ENCODE measurements at places on chromosomes 1 and 21.

- no peak for DNase-seq
These were observed 41.2 kb upstream of the KLF17 start for GRCh38 chr1:44077421-44077820.

DNA sequence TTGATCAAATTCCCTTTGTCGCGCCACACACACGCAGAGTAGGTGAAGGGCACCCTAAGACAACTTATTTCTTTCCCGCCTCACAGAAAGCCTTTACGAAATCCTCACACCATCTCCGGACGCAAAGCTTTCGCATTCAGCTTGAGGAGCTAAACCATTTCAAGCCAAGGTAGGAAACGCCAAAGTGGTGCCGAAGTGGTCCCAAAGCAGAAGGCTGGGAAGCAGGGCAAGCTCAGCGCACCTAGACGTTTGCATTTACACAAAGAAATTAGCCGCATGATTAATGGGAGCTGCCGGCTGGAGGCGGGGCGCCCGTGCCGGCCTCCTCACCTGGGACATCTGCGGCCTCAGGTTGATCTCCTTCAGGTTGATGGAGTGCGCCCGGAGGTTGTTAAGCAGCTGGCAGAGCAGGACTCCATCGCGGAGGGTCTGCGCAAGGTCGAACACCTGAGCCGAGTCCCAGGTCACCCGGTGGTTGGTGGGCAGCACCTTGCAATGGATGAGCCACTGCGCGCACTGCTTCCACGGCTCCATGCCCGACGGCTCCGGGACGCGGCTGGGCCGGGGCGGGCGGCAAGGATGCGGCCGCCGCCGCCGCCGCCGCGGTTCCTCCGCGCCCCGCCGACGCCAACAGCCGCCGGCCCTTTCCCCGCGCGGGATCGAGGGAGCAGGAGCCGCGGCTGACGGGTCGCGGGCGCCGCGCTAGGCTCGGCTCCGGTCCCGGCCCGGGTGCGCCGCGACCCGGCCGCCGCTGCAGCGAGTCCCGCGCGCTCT lies 457 bp downstream of the VAV3 start:
- peak; percentile 39 for DNase-seq

GRCh38 chr21:33110340-33110715 lies 40.4 kb downstream of the OLIG1 start:
- no peak for DNase-seq

DNA sequence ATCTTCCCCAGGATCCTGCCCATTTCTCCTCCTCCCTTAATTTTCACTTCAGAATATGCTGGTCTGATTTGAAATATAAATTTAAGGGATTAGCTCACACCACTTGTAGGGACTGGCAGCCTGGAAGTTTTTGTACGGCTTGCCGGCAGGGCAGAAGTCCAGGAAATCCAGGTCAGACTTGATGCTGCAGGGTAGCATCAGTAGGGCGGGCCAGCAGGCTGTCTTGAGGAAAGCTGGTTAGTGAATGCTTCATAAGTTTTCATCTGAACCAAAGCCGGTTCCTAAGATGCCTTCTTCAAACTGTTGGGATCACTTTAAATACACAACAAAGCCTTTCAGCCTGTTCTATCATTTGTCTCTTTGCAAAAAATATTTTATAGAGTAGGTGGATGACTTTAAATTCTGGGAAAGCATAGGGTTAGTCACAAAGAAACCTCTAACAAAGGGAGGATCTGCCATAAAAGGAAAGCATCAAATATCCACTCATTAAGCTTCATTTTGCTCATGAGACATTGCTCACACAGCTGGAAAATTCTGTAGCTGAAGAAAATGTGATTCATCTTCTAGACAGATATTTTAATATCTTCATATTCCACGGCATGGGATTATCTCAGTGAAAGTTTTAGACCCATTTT lies 90.7 kb upstream of the GFI1 start:
- DNase-seq, result no peak

GRCh38 chr1:160795951-160796383 lies at the start of gene LY9:
Gene LY9 (plus strand): TSS chr1:160796174. CDS start chr1:160796188, 14 bp downstream.
- DNase-seq, result peak; percentile 96

DNA sequence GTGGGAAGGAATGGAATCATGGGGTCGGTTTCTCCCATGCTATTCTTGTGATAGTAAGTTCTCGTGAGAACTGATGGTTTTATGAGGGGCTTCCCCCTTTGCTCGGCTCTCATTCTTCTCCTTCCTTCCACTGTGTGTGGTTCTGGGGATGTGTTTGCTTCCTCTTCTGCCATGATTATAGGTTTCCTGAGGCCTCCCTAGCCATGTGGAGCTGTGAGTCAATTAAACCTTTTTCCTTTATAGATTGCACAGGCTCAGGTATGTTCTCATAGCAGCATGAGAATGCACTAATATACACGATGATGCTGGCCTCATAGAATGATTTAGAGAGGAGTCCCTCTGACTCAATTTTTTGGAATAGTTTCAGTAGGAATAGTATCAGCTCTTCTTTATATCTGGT lies 195.4 kb upstream of the IVNS1ABP start:
- no peak for DNase-seq

GRCh38 chr1:224785040-224785328 lies 144.5 kb upstream of the DNAH14 start:
- DNase-seq, result no peak

DNA sequence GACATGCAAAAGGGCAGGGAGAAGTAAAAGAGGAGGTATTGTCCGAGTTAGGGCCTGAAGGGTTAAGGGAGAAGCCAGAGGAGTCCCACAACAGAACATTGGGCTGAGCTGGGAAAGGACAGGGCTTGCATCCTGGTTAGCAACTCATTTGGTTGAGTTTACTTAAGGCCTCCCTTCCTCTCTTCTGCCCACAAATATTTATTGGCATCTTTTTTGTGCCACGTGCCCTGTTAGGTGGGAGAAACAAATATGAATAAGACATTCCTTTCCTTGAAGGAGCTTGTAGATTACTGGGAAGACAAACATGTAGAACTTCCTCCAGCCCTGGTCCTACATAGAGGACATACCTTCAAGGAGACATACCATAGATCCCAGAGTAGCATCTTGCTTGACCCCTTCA lies 53.0 kb upstream of the PRELP start:
- no peak for DNase-seq

- no peak for DNase-seq
These were observed 192.2 kb downstream of the ROR1 start for GRCh38 chr1:63966016-63966415.
